ENCODE measurements at places on chromosomes 1 and 21.
A peak's percentile ranks its signal among the peaks of the same experiment; 100 is the strongest.

GRCh38 chr1:205441716-205442050 lies 14.2 kb downstream of the BLACAT1 start:
- no peak for DNase-seq

- no peak for DNase-seq
Measured at GRCh38 chr1:234362558-234362957, 10.7 kb upstream of the COA6 start.

DNA sequence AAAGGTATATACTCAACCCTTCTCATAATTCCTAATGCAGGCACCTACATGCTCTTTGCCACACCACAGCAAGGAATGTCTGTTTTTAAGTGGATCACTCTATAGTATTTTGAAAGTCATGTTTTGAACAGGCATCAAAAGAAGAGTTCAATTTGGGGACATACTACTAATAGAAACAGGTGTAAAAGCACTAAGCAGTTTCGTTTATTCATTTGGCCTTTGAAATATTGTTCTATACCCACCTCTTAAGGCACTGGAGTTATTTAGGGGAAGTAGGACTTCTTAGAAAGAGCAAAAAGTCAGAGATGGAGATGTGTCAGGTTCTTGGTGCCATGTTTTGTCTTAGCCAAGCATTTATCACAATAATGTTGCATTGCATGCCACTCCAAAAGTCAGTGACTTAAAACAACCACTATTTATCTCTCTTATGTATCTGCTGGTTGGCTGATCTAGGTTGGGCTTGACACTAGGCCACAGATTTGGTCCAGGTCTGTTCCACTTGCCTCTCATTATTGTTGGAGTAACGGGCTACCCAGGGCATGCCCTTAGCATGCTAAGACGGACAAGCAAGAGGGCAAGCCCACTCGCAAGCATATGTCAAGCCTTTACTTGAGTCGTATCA lies 107.5 kb downstream of the RGL1 start:
- no peak for DNase-seq

DNA sequence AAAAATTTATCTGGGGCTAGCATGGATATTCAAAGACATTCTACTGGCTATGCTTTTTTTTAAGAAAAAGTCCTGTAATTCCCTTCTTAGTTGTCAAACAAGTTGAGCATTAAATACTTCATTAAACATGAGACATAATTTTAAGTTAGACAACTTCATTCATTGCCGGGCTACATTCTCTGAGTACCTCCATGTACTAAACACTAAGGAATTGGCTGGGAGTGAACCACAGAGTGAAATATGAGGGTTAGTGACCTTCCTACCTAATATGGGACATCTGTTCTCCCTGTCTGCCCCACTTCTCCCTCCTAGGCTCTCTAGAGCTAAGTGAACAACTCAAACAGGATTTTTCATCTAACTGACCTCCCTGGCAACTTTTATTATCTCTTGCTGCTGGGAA lies 370.4 kb downstream of the VAV3 start:
- no peak for DNase-seq

DNA sequence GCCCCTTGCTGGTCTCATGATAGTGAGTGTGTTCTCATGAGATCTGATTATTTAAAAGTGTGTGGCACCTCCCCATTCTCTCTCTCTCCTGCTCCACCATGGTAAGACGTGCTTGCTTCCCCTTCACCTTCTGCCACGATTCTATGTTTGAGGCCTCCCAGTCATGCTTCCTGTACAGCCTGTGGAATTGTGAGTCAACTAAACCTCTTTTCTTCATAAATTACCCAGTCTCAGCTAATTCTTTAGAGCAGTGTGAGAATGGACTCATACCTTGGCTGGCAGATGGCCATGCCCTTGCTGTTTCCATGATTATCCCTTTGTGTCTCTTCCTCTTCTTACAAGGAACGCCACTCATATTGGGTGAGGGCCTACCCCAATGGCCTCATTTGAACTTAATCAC lies 40.3 kb downstream of the PSMG1 start:
- no peak for DNase-seq

DNA sequence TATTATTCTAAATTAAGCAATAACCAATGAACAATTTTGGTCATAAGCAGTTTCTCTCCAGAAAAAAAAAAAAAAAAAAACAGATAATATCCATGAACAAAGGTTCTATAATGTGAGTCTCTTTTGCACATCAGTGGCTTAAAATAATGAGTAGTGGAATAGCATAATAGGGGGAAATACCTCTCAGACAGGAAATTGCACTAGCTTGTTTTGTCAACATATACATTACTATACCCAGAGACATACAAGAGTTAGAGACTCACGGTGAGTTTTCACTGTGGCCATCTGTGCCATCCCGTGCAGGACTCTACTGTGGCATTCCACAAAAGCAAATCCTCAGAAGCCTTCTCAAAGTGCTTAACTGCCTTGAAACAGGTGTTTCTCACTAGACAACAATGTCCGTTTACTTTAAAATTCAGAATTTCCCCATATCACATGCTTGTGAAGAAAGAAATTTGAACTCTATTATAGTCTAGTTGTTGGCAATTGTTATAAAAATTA lies 697.9 kb downstream of the USP25 start:
- DNase-seq, result no peak

GRCh38 chr1:192157067-192157466 lies 1.2 kb upstream of the RGS18 start:
- DNase-seq, result no peak

DNA sequence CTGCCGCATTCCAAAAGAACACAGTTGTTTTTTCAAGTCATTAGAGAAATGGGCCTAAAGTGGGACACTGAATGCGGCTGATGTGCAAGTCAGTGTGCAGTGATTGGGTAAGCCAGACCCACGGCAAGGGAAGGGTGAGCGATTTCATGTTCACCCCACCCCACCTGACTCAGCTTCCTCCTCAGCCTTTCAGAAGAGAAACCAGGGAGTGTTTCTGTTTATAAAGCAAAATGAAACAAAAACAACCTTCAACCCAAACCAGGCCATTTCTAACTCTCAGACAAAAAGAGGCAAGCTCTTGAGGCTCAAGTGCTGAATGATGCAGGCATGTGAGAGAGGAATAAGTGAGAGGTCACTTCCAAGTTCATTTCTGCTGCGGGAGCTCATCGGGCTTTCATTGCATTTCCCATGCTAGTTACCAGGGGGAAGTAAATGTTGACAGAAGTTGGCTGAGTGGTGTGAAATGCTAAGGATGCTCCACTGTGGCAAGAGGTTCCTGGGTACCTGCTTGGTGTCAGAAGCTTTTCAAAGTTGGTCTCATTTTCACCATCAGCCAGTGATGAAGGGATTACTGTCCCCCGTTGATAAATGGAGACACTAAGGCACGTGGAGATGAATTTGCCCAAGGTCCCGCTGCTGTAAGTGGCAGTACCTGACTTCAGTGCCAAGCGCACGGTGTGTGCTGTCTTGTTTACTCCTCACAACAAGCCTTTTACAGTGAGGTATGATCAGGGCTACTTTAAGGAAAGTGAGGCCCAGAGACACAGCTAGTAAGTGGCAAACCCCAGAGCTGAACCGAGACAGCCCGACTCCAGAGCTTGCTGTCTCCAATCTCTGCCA lies 29.1 kb downstream of the STPG1 start:
- no peak for DNase-seq

DNA sequence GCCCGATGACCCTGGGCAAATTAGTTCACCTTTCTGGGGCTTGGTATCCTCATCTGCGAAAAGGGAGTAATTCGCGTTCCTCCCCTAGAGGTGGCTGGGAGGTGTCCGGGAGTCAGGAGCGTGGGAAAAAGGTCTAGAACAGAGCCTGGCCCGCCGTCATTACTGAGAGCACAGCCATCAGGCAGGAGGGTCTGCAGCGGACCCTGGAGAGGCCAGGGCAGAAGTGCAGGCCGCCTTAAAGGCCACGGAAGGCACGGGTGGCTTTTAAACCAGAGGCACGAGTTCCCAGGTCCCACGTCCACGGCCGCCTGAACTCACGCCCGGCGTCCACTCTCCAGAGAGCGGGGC lies 850 bp downstream of the PANK4 start:
- no peak for DNase-seq

- no peak for DNase-seq
Measured at GRCh38 chr1:29971703-29972102, 735.4 kb downstream of the PTPRU start.

DNA sequence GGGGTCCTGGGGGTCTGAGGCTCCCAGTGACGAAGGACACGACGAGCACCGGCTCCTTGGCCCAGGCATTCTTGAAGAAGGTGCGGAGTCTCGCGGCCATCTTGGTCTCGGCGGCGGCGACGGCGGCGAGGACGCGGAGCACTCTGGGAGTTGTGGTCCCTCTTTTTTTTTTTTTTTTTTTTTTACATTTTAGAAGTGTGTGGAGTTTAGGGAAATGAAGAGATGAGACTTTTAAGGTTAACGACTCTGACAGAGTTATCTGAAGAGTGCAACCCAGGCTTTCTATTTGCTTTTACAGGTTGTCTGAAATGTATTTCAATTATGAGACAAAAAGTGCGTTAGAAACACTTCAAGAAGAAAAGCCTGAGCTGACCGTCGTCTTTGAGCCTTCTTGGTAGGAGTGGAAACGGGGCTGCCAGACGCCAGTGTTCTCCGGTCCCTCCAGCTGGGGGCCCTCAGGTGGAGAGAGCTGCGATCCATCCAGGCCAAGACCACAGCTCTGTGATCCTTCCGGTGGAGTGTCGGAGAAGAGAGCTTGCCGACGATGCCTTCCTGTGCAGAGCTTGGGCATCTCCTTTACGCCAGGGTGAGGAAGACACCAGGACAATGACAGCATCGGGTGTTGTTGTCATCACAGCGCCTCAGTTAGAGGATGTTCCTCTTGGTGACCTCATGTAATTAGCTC lies 9.7 kb downstream of the OR2B11 start:
- no peak for DNase-seq

- no peak for DNase-seq
Measured at GRCh38 chr1:14976256-14976655, 177.3 kb upstream of the TMEM51 start.

DNA sequence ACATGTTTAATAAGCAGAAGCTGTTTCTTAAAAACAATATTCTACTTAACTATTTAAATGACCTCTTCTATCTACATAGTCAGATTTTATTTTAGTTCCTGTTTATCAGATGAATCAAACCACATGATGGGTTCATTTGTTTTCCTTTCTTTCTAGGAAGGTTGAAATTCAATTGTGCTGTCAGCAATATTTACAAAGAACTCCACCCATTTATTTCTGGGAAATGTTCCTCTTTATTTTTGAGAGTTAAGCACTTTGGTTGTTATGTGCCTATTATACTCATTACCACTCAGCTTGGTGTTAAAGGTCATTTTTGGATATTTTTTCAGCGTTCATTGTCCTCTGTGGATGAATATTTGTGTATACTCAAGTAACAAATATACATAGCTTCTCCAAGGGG lies 84.9 kb downstream of the C4BPA start:
- no peak for DNase-seq

GRCh38 chr21:28938726-28939125 lies 54.0 kb downstream of the LTN1 start:
- no peak for DNase-seq

- no peak for DNase-seq
Measured at GRCh38 chr1:94504601-94505000, 37.0 kb downstream of the F3 start.

DNA sequence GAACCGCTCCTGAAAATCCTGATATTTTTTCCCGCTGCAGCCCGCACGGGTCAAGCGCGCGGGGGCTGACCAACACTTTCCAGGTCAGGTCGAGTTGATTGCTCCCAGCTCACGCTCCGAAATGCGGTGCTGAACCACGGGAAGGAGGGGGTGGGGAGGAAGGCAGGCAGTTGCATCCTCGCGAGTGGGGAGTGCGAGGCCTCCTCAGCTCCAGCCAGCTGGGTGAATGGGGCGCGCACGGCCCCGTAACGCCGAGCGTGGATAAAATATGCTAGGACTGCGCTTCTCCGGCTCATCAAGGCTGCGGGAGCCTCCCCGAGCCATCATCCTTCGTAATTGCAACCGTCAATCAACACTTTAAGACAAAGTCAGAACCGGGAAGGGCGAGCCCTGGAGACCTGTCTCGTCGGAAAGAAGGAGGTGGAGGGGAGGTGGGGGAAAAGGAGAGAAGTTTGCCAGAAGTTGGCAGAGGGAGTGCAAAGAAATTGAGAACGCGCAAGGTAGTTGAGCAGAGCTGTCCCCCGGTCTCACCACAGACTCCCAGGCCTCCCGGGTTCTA lies 8.0 kb downstream of the NR5A2 start:
- no peak for DNase-seq

DNA sequence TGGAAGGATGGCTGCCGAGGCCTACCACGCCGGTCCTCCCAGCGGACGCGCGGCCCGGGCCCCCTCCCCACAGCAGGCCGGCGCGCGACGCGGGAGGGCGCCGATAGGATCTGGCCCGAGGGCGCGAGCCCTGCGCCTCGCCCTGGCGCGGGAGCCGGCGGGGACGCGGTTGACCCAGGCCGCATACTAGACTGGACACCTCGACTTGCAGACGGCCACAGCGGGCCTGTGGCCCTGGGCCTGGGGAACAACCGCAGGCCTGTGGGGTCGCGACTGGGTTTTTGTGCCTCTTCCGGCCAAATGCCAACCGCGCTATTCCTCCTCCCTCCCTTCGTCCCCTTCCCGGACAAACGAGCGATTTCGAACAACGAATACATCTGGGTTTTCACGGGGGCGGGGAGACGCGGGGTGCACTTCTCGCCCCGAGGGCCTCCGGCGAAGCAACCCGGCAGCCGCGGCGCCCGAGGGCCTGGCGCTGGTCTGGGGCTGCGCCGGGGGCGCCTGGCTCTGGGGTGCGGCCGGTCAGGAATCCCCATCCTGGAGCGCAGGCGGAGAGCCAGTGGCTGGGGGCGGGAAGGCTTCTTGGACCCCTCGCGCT lies 2.4 kb downstream of the NHLH2 start:
- DNase-seq, result no peak

DNA sequence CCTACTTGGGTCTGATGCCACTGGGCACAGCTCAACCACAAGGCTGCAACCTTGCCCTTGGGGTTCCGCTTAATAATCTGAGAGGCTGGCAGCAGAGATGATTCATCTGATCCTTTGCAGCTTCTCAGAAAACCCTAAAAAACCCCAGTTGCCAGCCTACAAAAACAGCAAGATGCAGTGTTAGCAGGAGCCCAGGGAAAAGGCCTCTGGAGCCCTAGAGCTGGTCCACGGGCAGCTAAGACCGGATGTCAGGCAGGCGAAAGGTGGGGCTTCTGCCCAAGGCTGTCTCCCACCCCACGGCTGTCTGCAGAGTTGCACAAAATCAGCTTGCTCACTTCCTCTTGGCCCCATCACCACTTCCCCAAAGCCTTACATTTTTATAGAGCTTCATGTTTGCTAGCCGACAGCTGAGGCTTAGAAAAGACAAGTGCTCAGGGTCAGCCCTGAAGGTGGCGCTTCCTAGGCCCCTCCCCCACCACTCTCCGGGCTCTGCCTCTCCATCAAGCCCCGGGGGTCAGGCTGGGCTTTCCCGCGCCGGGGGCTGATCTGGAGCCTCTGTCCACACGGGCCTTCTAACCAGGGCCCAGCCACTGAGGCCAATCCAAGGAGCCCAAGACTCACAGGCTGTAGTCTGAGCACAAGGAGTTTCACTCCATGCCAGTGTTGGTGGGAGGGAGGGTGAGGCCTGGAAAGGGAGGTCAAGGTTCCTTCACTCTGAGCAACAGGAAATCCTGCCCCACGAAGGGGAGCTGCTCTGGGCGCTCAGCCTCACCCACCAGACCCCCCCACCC lies 4.2 kb upstream of the ADORA3 start:
- peak; percentile 29 for DNase-seq

- no peak for DNase-seq
Measured at GRCh38 chr1:28428012-28428411, 58.5 kb downstream of the PHACTR4 start.

GRCh38 chr1:234556245-234556943 lies 53.6 kb downstream of the IRF2BP2 start:
- no peak for DNase-seq

Data from stimulated activated CD8-positive, alpha-beta memory T cell treated with anti-CD3 and anti-CD28 coated beads, Interleukin-4, amount 100 ng/mL, for 4 hours (primary cell).